ENCODE measurements at places on chromosomes 1 and 21.

- DNase-seq: no peak
Observed at GRCh38 chr1:215489771-215490565, 77.1 kb upstream of the KCTD3 start.

DNA sequence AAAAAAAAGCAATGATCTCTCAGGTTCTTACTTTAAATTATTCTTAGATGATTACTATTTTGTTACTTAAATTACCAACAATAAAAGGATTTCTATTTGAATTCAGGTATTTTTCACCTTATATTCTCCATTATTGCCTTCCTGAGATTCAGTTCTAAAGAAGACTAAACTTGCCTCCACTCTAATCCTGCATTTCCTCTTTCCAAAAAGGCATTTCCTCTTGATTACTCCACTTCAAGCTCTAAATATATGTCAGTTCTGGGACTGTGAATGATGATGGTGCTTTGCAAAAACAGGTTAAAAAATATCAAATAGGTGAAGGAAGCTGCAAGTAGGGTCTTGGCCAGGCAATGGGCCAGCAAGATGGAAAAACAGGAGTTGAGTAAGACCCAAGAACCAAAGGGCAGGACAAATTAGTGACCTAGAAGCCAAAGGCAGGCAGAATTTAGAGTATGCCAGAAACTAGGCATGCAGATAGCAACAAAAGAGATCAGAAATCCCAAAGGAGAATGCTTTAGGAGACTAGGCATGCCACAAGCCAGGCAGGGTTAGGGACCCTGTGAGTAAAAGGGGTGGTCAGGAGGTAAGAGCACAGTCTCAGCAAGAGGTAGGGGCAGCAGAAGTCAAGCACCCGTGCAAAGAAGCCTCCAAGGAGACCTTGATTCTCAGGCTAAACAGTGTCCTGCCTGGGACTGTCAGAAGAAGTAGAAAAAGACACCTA lies 11.3 kb upstream of the DIPK1A start:
- DNase-seq: no peak

GRCh38 chr1:239247285-239247684 lies 139.1 kb upstream of the CHRM3 start:
- no peak for DNase-seq

DNA sequence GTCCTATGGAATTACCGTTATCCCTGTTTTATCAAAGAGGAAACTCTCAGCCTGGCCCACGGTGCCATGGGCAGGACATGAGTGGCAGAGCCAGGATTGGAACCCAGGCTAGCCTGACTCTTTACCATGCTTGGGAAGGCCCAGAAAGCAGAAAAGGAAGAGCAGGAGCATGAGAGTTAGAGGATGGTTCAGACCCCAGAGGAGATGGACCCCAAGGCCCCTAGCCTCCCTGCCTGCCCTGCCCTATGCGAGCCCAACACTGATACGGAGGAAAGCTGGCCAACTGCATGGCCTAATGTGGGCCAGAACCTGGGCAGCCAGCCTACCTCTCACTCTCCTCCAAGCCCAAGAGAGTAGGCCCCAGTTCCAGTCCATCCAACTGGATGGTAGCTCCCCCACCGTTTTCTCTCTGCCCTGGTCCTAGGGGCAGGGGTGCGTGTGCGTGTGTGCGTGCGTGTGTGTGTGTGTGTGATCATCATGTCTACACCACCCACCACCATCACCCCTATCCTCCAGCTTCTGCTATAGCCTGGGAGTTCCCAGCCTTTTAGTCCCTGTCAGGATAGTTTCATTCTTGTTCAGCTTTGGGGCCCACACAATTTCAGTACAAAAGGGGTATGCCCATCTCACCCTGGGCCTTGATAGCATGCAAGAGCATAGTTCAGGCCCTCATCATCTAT lies 15.4 kb upstream of the MEX3A start:
- DNase-seq: no peak

GRCh38 chr1:157085421-157085820 lies 14.2 kb downstream of the ETV3L start:
- DNase-seq: no peak
